Endothelial cell of umbilical vein (primary cell): ENCODE measurements at places on chromosomes 6 and 20.

GRCh38 chr6:127385668-127386430 lies 42.4 kb upstream of the ECHDC1 start:
- no peak for DNase-seq

DNA sequence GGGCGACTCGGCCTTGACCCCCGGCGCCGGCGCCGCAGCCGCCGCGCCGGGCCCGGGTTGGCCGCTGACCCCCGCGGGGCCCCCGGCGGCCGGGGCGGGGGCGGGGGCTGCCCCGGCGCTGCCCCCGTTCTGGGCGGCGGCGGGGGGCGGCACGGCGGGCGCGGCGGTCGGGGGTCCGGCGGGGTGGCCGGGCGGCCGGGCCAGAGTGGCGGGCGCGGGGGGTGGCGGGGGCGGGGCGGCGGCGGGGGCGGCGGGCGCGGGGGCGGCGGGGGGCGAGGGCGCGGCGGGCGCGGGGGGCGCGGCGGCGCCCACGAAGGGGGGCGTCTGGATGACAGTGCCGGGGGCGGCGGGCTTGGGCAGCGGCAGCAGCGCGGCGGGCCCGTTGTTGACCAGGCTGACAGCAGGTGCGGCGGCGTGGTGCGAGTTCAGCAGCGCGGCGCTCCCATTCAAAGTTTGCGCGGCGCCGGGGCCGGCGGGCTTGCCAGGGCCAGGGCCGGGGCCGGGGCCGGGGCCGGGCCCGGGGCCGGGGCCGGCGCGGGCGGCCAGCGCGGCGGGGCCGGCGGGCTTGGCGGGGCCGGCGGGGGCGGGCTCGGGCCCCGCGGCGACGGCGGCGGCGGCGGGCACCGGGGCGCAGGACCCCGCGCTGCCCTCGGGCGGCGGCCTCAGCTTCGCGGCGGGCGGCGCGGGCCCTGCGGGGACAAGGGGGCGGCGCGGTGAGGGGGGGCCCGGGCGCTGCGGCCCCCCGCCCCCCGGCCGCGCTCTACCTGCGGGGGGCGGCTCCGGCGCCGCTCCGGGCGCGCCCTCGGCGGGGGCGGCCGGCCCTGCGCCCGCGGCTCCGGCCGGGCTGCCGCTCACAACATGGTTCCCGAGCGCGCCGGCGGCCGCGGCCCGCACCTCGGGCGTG lies 659 bp downstream of the TAF4 start:
- no peak for DNase-seq

DNA sequence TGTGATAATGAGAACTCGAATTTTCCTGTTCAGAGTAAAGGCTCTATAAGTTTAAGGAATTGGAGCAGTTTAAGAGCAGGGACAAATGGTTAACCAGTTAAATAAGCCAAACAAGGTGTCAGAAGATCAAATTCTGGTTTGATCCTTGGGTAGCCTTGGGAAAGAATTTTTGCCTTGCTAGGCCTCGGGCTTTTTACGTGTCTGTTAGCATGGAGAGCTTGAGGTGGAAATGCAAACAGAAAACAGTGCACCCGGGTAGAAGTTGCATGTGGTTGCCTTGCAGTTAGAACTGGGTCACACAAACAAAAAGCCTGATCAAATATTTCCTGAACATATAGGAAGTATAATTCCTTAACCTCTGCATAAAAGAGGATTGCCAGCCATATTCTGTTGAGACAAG lies 58.3 kb downstream of the RIN2 start:
- DNase-seq, result no peak

- DNase-seq, result peak; percentile 6
Measured at GRCh38 chr6:12279322-12280091, 10.7 kb upstream of the EDN1 start.

DNA sequence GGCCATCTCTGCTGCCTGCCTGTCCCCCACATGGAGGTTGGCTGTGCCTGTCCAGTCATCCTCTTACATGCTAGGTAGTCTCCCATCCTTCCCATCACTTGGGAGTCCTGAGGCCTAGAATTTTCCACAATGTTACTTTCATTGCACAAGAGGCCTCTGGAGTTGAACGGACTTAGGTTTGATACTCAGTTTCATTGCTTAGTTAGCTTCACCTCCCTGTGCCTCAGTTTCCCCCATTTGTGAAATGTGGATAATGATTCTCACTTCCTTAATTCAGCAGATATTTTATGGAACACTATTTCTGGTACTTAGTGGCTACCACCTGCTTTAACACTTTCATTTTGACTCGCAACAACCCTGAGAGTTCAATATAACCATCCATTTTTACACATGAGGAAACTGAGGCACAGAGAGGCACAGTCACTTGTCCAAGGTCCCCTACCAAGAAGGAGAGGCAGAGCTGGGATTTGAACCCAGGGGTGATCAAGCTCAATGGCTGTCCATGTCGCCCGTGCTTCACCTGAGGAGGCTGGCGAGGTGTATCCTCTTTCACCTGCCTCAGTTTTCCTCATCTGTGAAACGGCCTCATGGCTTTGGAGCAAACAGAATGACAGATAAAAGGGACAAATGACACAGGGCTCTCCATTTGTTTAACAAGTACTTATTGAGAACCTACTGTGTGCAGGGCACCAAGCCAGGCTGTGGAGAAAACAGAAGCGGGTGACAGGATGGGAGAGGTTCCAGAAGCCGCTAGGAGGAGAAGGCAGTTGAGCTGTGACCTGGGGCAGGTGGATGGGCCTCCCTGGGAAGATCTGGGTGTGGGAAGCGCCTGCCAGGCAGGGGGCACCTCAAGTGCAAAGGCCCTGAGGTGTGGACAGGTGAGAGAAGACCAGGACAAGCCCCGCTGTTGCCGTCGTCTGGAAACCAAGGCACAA lies 154.3 kb upstream of the PTPN1 start:
- DNase-seq, result no peak

DNA sequence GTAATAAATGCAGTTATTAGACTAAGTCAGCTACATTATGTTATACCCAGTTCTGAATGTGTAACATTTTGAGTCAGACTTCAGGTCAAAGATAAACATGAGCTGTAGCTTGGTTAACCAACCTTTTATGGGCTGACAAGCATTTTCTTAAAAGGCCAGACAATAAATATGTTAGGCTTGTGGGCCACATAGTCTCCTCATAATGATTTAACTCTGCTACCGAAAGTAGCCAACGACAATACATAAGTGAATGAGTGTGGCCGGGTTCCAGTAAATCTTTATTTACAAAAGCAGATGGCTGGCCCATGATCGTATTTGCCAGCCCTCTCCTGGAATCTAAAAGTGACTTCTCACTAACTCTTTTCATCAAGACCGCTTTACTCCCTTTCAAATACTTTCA lies 49.9 kb downstream of the ATG5 start:
- no peak for DNase-seq

DNA sequence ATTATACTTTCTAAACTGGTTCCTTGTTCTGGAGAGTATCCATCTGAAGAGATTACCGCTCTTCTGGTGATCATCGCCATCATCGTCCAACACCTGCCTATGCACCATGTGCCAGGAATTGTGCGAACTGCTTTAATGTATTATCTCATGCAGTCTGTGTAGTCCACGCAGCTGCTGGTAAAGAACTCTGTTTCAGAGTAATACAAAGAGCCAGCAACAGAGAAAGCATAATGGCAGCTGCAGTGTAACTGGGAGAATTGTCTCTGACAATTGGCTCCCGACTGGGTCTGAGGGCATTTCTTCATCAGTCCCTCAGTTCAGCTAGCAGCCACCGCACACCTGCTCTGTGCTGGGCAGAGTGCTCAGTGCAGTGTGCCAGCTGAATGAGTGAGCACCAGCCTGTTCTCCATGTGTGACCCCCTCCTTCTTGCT lies 383.4 kb downstream of the GRIK2 start:
- DNase-seq, result no peak

- DNase-seq, result no peak
Measured at GRCh38 chr6:37033255-37033654, 27.8 kb downstream of the FGD2 start.

DNA sequence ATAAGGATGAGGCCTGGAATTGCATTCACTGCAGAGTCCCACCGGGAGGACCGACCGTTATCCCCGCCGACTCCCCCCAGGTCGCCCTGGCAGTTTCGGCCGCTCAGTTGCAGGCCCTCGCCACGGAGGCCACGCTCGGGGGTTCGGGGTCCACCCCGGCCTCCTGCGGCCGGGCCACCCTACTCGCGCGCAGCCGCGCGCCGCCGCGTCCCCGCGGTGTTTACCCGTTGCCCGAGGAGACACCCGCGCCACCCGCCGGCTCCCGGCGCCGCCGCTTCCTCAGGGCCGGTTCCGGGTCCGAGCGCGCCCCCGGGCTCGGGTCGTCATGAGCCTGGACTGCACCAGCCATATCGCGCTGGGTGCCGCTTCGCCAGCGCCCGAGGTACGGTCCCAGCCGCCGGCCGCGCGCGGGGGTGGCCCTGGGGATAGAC lies at the start of gene CCDC170:
TSS of gene CCDC170 (plus strand) at position 214 of the 431 bp plus-strand sequence. CDS start at position 326, 112 bp downstream.
- DNase-seq, result peak; percentile 52

GRCh38 chr6:37169496-37170272 lies at the start of gene PIM1:
PIM1 (plus strand) TSS chr6:37170152; CDS start chr6:37170576, 424 bp downstream.
- DNase-seq, result peak; percentile 97

- no peak for DNase-seq
Measured at GRCh38 chr6:18053078-18053477, 65.6 kb upstream of the KIF13A start.

- DNase-seq, result no peak
Measured at GRCh38 chr20:44615876-44616603, 33.7 kb downstream of the PKIG start.

DNA sequence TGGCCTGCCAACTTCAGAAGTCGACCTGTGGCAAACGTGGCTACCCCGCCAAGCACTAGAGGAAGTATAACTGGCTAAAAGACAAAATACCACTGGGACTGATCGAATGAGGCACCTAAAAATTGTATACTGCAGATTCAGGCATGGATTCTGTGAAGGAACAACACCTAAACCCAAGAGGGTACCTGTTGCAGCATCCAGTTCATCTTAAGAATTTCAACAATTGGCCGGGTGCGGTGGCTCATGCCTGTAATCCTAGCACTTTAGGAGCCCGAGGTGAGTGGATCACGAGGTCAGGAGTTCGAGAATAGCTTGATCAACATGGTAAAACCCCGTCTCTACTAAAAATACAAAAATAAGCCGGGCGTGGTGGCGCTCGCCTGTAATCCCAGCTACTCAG lies 27.2 kb upstream of the SPAG4 start:
- no peak for DNase-seq

GRCh38 chr6:16674801-16675392 lies 86.4 kb downstream of the ATXN1 start:
- DNase-seq, result peak; percentile 80

- no peak for DNase-seq
Measured at GRCh38 chr6:96878143-96878542, 19.5 kb downstream of the NDUFAF4 start.

DNA sequence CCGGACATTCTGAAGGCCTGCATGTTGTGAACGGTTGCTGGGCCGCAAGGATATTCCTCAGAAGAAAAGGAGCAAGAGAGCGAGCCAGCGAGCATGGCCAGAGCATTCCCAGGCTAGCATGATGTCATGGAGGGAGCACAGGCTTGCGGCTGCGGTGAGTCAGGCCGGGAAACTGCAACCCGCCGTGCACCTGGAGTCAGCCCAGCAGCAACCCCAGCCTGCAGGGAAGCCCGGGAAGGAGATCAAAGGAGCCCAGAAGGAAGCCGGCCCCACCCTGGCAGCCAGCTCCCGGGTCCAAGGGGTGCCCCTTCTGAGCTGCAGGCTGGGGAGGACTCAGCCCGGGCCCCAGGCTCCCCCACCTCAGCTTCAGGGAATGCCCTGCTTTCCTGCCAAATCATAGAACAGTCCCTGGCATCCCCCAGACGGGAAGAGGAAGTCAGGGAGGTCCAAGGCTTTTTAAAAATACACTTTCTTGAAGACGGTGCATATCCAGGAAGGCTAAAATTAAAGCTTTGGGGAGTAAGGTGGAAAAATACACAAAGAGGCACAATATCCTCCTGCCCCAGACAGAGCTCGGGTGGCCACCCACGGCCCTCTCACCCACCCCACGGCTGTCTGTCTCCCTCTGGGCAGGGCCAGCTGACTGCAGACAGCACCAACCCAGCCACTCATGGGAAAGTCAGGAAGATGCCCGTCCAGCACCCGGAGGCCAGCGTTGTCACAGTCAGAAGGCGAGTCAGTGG lies 53.7 kb downstream of the BMP7 start:
- no peak for DNase-seq

GRCh38 chr6:53309059-53309900 lies 39.5 kb downstream of the ELOVL5 start:
- peak; percentile 29 for DNase-seq

- DNase-seq, result no peak
Measured at GRCh38 chr6:96649926-96650325, 87.0 kb downstream of the FHL5 start.

GRCh38 chr6:8234321-8234720 lies 132.0 kb upstream of the EEF1E1 start:
- DNase-seq, result no peak

DNA sequence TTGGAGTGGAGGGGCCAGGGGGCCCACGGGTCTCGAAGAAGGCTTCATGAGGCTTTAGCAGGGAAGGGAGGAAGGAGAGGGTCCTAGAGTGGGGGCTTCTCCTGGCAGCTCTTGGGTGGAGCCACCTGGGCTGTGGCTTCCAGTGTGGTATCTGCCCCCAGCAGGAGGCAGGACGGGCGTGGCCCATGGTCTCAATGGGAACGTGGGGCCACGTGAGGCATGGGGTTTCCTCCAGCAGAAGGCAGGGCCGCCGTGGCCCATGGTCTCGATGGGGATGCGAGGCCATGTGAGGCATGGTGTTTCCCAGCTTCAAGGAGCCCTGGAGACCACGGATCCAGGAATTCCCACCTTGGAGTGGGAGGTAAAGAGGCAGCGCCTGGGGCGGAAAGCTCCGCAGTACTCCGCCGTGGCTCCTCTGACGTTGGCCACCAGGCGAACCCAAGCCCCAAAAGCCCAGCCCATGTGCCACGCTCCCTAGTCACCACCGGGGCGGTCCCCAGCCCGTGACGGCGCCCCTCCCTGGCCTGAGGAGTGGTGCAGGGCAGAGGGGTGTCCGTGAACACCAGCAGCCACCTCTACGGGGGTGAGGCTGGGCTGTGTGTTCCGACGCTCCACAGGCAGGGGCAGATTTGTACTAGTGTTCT lies 62.0 kb upstream of the GATA5 start:
- DNase-seq, result no peak

- no peak for DNase-seq
Measured at GRCh38 chr20:19916531-19917485, 100.4 kb upstream of the NAA20 start.

GRCh38 chr6:9484686-9485085 lies 930.2 kb downstream of the TFAP2A start:
- DNase-seq, result peak; percentile 13

- no peak for DNase-seq
Measured at GRCh38 chr6:105695461-105695860, 292.6 kb upstream of the PREP start.

- no peak for DNase-seq
Measured at GRCh38 chr6:120871416-120872261, 462.6 kb downstream of the TBC1D32 start.

DNA sequence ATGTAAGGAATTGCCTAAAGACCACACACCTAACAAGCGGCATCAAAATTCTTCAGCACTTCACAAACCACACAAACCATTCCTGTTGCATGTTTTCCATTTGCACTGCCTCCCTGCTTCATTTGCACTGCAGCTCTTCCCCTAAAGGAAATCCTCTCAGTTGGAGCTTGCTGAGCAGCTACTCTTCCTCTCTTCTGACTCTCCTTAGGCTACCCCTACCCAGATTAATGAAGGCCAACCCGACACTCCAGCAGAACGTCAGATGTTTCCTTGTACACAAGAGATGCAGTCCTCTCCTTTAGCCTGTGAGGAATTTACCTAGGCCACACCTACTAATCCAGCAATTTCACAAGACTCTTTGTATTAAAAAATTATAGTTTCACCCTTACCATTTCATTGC lies 8.1 kb downstream of the BEND6 start:
- DNase-seq, result no peak
